Heart right ventricle (tissue), 16 donors: ENCODE measurements at places on chromosomes 3 and 15. TPM values are rescaled to one million over a fixed set of nuclear protein-coding genes. Genes with fewer than 3 reads are reported as not detected.

- DNase-seq = no peak
Measured at GRCh38 chr15:59364248-59364647, 8.4 kb downstream of the MYO1E start.

- no peak for DNase-seq
Measured at GRCh38 chr3:166304584-166304983, 467.4 kb upstream of the BCHE start.

- DNase-seq = no peak
Measured at GRCh38 chr15:56295433-56295832, 51.8 kb upstream of the RFX7 start.

Gene PLCB2
- total RNA-seq = 3.0 TPM

- DNase-seq = peak; percentile 54
Measured at GRCh38 chr3:112111785-112112402, 21.2 kb downstream of the GCSAM start.

- no peak for DNase-seq
Measured at GRCh38 chr3:164302622-164303021, 775.7 kb downstream of the SI start.

GRCh38 chr3:52216585-52217408, 8.6 kb downstream of the TLR9 start:
- peak; percentile 76 for DNase-seq

Gene CAND2
- 60.3 TPM for total RNA-seq

- peak; percentile 74 for DNase-seq
Measured at GRCh38 chr3:143151004-143151731, 31.6 kb downstream of the CHST2 start.

Gene SLC6A1
- 1.9 TPM for total RNA-seq

Gene CEP97
- total RNA-seq = 7.8 TPM

DNA sequence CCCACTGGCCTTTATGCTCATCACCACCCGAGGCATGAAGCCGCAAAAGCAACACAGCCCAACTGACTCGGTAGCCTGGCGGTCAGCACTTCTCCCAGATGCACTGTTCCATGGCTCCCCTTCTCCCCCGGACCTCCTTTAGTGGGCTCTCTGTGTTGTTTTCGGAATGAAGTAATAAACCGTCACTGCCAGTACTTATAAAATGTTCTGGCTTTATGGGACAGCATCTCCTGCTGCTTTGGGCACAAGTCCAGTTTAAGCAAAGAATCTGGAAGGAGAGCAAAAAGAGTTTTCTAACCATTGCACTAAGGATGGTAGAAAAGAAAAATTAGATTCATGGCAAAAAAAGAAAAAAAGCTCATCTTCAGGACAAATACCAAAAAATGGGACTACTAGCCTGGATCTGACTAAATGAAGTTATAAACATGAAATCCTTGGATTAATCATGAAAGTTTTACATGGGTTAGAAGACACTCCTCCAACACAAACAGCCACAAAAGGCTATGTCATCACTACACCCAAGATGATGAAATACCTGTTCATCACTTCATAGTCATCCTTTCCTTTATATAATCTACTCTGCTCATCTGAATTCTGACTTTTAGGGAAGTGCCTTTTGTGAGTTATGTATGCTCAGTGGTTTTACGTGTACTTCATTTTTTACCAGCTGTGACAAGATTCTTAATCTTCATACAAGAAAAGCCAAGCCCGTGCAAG, 89.5 kb upstream of the UBE2E2 start:
- no peak for DNase-seq

- DNase-seq = no peak
Measured at GRCh38 chr3:10516544-10517452, 11.4 kb upstream of the ATP2B2 start.

Gene GOLGA6A
- not detected for total RNA-seq

GRCh38 chr3:186998937-186999368, 68.6 kb downstream of the ST6GAL1 start:
- DNase-seq = no peak

- DNase-seq = no peak
Measured at GRCh38 chr15:58889363-58889762, 44.1 kb downstream of the SLTM start.

Gene CFAP44
- total RNA-seq = 1.9 TPM

DNA sequence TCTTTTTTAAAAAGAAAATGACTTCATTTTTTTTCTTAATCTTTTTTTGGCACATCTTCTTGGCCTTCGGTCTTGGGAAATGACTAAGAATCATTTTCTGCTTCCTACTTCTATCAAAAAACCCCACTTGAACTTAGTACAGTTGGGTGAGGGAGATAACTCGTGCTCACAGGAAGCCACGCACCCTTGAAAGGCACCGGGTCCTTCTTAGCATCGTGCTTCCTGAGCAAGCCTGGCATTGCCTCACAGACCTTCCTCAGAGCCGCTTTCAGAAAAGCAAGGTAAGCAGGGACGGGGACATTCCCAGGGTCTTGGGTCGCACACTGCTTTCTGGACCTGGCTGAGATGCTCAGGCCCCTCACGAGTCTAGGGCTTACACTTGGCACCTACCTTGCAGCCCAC, at the start of gene CCR4:
CCR4 (plus strand) TSS at position 235 of the 402 bp plus-strand sequence. CDS start 1,779 bp downstream, outside the sequence.
- DNase-seq = no peak

- DNase-seq = no peak
Measured at GRCh38 chr3:132160198-132160597, 125.4 kb upstream of the CPNE4 start.

GRCh38 chr3:184368586-184369183, 7.2 kb downstream of the POLR2H start:
- no peak for DNase-seq

Gene CFAP100
- total RNA-seq = not detected

DNA sequence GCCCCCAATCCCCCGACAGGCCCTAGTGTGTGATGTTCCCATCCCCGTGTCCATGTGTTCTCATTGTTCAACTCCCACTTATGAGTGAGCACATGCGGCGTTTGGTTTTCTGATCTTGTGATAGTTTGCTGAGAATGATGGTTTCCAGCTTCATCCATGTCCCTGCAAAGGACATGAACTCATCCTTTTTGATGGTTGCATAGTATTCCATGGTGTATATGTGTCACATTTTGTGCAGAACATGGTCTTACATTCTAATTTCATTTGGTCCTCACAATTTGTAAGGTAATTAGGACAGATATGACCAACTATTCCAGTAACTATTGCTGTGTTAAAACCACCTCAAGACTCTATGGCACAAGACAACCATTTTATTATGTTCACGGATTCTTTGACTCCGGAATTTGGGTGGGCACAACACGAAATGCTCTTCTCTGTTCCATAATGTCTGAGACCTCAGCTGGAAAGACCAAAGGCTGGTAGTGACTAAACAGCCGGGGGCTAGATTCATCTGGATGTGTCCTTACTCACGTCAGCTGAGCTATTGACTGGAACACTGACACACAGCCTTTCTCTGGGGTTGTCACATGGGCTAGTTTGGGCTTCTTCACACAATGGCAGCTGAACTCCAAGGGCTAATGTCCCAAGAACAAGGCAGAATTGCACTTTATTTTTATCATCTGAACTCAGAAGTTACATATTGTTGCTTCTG, 13.6 kb upstream of the GLCE start:
- no peak for DNase-seq

Gene FBLN2
- total RNA-seq = 35.4 TPM

Gene ATP13A5
- total RNA-seq = not detected

Gene GABRB3
- 1.3 TPM for total RNA-seq

Gene BRK1
- 95.4 TPM for total RNA-seq

DNA sequence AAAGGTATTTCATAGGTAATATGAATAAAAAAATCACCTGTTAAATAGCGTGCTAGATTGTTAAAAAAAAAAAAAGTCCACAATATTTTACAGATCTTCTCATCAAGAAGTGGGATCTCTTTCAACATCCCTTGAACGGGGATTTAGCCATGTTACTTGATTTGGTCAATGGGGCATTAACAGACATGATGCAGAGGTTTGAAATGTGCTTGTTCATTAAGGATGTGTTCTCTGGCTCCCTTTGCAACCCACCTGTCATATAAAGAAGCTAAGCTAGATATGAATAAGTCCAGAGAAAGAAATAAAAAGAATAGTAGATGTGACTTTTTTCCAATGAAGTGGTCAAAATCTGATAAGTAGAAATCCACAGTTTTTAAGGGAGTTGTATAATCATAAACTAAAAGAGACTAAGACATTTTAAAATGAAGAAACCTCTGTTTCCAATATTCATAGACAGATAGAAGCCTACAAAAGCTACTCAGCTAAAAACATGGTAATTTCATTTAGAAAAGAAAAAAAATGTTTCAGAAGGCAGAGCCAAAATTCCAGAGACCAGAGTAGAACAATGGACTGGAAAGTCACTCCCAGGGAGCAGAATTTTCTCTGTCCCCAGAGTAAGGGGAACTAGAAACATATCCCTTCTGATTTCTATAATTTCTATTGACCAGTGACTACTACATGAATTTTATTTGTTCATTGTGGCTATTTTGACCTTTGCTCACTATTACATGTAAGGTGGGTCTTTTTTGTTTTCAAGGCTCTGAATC, 79.2 kb downstream of the PLSCR2 start:
- no peak for DNase-seq

GRCh38 chr3:187310954-187311470, 19.5 kb upstream of the MASP1 start:
- no peak for DNase-seq

Gene FBXO40
- total RNA-seq = 238 TPM

DNA sequence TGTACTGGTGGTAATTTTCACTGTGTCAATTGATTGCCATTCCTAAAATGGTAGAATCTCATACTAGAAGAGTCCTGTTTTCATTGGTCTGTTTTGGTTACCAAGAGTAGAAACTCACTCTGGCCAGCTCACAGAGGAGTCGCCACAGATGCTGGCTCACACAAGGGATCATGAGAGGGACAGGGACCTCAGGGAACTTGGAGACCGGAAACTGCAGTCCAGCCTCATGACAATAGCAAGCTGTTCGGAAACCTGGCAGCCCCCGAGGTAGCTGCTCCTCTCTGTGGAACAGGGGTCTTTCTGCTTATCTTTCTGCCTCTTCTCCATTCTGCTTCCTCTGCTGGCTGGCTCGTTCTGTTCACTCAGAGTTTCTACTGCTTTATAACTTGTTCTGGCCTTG, 192.9 kb downstream of the PLCL2 start:
- DNase-seq = peak; percentile 38

GRCh38 chr3:186821429-186822387, 15.4 kb upstream of the RFC4 start:
- DNase-seq = no peak

DNA sequence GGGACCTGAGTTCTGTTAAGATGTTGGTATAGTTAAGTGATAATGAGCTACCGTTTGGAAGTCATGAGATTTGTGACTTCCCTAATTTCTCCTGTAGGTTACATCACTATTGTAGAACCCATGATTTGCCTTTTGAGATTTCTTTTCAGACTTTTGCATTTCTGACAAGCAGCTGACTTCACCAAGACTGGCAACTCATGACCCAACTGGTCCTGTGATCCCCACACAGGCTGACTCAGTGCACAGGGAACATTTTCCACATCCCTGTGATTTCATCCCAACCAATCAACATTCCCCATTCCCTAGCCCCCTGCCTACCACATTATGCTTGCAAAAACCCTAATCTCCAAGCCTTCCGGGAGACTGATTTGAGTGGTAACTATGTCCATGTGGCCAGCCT, 242.1 kb upstream of the PDZRN3 start:
- no peak for DNase-seq

- DNase-seq = no peak
Measured at GRCh38 chr15:63480441-63480821, 24.0 kb upstream of the USP3 start.
